ENCODE measurements at places on chromosomes 2 and 18. TPM values are rescaled to one million over a fixed set of nuclear protein-coding genes. Genes with fewer than 3 reads are reported as not detected.

The LOXL3 gene
- total RNA-seq = 5.0 TPM

DNA sequence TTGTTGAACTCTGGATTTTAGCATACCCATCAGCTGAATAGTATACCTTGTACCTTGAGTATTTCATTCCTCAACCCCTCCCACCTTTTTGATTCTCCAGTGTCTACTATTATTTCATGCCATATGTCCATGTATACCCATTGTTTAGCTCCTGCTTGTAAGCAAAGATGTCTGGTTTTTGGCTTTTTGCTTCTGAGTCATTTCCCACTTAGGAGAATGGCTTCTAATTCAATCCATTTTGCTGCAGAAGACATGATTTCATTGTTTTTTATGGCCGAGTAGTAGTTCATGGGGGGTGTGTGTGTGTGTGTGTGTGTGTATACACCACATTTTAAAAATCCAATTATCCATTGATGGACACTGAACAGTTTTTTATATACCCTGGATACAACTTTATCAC lies 24.3 kb upstream of the MOCOS start:
- DNase-seq = no peak

- DNase-seq = no peak
Observed at GRCh38 chr2:56008661-56009431, 85.3 kb upstream of the EFEMP1 start.

DNA sequence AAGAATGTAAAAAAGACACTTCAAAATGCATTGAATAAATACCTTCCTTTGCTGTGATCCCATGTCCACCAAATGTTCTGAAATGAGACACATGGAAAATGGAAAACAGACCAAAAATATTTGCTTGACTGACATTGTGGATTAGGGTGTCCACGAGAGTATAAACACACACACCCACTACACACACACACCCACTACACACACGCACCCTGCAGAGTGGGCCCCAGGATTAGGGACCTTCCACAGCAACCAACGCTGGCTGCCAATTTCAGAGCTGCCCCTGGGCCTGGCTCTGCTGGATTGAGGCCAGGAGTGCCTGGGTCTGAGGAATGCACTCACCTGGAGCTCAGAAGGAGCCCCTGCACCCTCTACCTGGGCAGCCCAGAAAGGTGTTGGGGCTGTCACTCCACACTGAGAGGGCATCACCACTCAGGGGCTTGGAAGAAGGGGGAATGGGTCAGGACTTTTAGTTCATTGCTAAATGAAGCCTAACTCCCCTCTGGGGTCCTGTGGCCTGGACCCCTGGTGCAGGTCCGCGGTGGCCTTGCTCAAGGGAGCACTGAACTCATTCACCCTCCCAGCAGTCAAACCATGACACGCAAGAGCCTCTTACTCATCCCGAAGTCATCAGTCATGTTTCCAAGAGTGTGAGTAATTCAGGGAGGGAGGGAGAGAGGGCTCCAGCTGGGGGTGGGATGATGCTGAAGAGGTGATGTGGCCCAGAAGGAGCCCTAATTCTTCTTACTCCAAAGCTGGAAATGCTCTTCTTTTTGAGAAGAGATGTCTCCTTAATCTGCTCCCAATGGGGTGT lies 50.2 kb upstream of the PLB1 start:
- no peak for DNase-seq

DNA sequence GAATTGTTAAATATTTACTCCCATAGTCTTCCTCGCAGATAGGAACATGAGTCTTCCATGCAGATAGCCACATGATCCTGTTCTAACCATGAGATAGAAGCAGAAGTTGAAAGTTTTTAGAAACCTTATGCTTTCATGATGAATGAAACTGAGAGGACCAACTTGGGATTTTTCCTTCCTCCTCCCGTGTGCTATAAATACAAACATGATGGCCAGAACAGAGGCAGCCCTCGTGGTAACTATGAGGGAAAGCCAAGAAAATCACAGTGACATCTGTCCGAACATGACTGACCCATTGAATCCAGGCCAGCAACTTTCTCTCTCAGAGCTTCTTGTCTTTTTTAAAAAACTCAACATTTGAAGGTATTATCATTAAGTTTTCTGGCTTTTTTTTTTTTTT lies 78.5 kb downstream of the ACAA2 start:
- DNase-seq = no peak

DNA sequence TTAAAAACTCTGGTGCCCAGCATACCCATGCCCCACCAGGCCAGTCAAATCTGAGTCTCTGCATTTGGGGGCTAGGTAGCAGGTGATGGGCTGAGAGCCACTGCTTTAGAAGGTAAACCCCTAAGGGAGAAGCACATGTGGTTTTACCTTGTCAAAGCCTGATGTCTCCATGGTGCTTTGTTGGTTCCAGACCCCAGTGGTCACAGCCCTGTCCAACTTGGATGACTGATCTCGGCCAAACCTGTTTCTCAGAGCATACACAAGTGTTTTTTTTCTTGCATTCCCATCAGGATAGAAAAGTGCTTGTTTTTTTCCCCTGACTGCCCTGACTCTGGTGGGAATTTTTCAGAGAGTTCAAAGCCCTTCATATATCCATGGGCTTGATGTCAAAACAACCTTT lies 13.5 kb downstream of the PLB1 start:
- DNase-seq = no peak

- no peak for DNase-seq
Observed at GRCh38 chr2:189594305-189594704, 13.7 kb upstream of the SLC40A1 start.

GRCh38 chr2:42102591-42103450 lies 55.0 kb downstream of the PKDCC start:
- DNase-seq = peak; percentile 61

The LAMA3 gene
- total RNA-seq = 68.5 TPM

Measured in stomach (tissue), 19 donors.